ENCODE measurements at places on chromosomes 6 and 20.

DNA sequence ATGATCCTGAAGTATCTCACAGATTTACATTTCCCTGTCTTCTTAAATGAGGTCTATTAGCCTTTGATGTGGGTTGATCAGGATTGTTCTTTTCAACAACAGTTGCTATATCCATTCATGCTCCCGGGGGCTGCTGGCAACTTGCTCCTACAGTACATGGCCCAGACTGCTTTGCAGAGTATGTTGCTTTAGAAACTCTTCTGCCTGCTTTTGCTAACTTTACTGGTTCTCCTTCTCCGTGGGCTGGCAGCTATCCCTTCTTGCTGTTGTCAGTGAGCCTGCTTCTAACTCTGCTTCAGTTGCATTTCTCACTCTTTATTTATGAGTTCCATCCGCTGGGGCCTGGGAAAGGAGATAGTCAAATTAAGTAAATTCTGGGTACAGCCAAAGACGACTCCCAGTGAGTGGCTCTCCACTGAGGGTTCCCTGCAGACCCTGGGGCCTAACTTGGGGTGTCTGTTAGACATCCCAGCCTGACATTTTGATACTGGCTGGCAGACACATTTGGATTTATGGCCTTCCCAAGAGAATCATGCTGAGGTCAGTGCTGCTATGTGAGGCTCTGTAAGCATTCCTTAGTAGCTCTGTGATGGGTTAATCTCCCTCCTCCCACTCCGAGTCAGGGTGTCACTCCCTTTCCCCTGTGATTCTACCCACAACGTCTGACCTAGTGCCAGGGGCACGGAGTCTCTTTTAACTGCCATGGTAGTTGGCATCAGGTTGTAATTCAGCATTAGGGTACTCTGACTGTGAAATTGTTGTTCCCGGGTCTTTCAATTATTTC lies 73.6 kb downstream of the SLX4IP start:
- peak; percentile 70 for DNase-seq

DNA sequence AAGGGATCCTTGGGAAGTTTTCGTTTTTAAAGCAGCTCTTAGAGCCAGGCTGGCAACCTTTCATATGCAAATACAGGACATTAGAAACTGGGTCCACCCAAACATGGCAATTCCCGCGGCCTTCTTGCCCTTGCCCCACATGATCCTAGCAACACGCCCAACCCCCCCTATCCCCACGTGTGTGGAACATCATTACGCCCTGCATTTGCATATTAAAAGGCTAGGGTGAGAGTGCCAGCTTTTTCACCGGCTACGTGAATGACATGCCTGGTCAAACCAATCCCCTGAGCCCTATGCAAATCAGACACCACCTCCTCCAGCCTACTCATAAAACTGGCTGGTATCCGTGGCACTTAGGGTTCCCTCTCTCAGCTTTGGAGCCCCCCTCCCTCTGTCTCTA lies 88.1 kb downstream of the TNFRSF21 start:
- DNase-seq, result no peak

- no peak for DNase-seq
Observed at GRCh38 chr6:117110146-117110545, 155.2 kb upstream of the VGLL2 start.

GRCh38 chr6:82589509-82590206 lies 226.0 kb downstream of the TPBG start:
- peak; percentile 53 for DNase-seq

DNA sequence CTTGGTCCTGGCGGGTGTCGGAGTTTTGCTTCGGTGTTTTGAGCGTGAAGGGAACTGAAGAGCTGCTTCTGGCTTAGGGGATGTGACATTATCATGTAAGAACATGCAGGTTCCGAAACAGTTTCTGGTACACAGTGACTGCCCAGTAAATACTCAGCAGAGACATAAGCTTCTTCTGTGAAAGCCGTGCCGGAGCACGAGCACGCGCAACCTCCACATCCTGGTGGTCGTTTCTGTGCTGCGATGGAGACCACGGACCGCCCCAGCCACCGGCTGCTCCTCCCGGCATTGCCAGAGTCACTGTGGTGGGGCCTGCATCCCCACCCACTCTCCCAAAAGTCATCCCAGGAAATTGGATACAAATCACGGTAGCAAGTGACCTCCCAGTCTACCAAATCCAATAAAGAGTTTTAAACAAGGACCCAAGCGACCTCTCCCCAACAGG lies 18.7 kb downstream of the KIF25 start:
- no peak for DNase-seq

- DNase-seq, result no peak
Observed at GRCh38 chr6:3617192-3617631, 134.3 kb downstream of the PXDC1 start.

DNA sequence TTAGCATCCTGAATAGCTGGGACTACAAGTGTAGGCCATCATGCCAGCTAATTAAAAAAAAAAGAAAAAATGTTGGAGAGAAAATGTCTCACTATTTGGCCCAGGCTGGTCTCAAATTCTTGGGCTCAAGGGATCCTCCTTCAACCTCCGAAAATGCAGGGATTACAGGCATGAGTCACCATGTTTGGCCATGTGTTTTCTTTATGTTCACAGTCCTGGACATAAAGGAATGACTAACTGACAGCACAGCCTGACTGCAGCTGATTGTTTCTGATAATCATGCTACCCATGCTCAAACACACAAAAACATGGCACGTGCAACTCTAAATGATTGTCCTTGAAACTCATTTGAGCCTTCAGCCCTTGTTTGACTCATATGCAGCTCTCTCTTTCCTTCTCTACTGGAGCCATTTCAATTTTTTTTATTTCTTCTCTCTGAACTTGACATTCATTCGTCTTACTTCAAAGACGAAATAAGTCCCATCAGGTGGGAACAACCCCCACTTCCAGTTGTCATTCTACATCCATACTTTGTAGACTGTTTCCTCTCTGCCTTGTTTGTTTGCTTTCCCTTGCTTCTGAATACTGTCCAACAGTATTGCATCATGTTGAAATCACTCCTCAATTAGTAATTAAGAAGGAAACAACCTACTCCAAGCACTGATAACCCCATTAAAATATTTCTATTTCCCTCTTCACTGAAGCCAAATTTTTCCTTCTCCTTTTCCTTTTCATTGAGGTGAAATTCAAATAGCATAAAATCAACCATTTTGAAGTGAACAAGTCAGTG lies 413.0 kb downstream of the BMP2 start:
- no peak for DNase-seq

DNA sequence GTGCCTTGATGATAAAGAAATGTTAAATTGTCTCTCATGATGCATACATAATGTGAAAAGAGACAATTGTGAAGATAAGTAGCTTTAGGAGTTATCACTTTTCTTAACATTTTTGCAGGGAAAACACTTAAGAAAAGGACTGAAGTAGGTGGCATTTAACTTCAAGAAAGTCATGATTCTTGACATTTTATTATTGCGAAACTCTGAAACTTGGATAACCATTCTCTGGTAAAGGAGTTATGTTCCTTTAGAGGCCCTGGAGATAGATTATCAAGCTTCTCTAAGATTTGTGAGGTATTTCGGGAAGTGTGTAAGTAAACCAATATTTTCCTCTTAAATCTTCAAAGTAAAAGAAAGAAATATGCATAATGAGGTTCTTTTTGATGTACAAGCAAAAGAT lies 38.5 kb downstream of the HTR1B start:
- DNase-seq, result no peak

All from myocyte (in vitro differentiated cells).